ENCODE measurements at places on chromosomes 6 and 20.

- no peak for DNase-seq
Measured at GRCh38 chr6:44133003-44133931, 5.9 kb downstream of the TMEM63B start.

GRCh38 chr20:53778041-53778516, 184.4 kb upstream of the ZNF217 start:
- no peak for DNase-seq

DNA sequence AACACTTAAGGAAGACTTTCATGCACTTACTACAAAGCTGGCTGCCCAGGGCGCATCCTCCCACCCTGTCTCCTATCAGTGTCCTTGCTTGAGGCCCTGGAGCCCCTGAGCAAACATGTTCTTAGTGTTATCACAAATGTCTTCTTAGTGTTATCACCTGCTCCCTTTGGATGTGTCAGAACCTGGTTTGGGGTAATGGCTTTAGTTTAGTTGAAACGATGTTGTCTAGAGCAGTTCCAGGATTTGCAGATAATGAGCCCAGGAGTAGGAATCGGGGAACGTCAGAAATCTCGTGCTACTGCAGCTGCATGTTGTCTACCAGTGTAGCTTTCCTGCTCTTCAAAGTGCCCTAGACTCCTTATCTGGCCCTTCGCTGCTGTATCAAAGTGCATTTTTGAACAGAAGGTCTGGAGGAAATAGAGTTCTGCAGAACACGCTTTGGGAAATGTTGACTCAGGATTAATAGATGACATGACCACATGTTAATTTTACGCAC, 69.6 kb downstream of the PHACTR2 start:
- DNase-seq = no peak

GRCh38 chr6:109867970-109868358, 110.1 kb upstream of the GPR6 start:
- DNase-seq = no peak

DNA sequence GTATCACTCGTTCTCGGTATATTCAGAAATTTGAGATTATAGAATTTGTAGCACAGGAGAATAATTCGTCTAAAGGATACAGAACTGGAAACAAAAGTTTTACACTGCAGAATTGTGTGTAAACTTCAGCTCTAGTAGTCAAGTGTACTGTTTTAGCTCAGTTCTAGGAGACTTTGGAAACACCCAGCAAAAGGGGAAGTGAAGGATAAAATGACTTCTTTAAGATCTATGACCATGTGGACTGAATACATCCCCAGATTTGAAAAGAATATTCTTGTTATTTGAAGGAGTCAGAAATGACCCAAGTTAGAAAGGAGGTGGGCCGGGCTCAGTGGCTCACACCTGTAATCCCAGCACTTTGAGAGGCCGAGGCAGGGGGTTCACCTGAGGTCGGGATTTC, 174.0 kb upstream of the FOXQ1 start:
- DNase-seq = no peak

DNA sequence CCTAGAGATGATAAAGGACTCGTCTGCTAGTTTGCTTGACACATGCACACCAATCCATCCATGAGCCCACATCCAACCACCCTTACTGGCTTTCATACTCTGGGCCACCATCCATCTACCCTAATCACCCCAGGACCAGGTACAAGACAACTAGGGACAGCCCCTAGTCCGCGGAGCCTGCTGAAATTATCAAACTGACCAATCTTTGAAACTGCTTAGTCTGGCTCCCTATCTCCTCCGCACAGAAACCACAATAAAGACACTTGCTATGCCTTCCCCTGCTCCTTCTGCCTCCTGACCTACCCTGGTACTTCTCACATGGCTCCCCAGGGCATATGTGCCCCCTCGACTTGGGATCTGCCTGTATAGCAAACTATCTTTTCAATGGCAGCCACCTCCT, 33.1 kb downstream of the PXDC1 start:
- no peak for DNase-seq

DNA sequence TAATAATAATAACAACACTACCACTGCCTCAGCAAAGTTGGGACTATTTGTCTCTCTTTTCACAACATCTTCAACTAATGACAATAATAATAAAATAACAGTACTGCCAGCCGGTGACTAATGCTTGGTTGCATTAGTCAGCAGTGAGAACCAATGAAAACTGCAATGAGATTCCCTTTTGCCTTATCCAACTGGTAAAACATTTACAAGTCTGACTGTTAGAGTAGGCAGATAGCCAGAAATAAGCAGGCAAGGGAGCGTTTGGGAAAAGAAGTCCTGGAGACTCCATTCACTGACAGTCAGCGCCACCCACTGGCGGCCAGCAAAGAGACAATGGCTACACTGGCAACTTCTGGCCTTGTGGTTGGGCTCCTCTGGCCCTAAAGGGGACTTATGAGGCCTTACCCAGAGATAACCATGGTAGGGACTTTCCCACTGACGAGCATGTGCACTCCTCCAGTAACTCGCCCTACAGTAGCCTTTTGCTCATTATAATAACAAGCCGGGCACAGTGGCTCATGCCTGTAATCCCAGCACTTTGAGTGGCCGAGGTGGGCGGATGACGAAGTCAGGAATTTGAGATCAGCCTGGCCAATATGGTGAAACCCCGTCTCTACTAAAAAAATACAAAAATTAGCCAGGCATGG, 3.4 kb upstream of the NSFL1C start:
- peak; percentile 29 for DNase-seq

DNA sequence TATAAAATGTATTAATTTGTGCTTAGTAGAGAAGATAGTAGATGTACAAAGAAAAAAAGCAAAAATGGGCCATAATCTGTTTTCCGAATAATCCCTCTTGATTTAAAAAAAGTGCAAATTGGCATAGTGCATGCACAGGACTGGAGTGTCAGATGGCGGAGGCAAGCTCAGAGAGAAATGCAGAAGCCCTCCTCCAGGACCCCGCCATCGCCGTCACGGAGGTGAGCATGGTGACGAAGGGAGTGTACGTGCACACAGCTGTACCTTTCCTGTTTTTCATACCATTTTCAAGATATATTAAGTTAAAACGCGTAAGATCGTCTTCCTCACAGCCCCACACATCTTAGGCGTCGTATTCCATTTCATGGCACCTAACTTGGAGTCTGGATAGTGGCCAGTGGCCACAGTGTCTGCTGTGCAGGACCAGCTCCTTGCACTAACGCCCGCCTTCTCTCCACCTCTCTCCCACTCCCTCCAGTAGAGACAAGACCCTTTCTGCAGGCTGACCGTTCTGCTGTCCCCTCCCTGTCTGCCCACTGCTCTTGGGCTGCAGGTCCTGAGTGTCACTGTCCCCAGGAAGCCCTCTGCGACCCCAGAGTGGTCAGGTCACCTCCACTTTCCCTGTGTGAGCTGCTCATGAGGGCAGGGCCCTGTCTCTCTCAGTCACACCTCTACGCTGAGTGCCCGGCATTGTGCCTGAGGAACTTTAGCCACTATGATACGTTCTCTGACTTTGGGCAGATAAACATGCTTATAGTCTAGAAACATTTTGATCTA, 9.8 kb downstream of the DUSP22 start:
- DNase-seq = no peak

DNA sequence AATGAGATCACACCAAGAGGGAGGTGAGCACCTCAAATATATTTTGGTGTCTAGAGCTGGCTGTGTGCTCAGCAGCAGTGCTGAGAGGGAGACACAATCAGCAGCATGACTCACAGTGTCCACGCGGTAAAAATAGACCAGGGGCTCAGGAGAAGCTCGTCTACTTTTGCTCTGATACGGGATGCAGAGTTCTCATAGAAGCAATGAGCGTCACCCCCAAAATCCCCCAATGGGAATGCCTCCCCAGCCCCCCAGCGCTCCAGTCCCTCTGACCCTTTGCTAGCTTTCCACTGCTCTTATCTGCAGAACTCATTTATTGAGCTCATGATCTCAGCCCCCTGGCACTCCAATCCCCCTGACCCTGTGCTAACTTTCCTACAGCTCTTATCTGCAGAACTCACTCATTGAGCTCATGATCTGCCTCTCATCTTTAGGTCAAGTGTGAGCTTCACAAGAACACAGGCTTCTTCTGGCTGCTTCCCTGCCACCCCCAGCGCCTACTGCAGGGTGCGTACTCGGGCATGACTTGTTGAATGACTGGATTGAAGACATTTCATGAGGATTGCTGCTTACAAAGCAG, 34.0 kb downstream of the SYNDIG1 start:
- no peak for DNase-seq

GRCh38 chr6:31079656-31080261, 32.6 kb downstream of the C6orf15 start:
- peak; percentile 35 for DNase-seq

DNA sequence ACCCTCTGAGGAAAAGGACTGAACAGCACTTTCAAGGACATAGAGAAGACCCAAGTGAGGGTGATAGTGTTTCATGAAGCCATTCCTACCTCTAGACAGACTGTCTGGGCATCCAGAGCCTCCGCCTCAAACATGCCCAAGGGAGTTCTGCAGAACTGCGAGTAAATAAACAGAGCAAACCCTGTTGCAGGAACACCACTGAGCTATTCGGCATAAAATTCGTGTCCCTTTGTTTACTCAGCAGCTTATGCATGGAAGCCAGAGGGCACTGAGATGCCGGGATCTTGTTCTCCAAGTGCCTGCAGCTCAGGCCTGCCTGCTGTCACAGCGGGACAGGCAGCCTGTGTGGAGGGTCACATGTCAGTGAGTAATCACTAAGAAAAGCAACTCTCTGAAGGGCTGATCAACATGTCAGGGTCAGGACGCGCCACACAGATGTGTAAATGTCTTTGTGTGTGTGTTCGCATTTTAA, 164.9 kb upstream of the HEY2 start:
- DNase-seq = no peak

DNA sequence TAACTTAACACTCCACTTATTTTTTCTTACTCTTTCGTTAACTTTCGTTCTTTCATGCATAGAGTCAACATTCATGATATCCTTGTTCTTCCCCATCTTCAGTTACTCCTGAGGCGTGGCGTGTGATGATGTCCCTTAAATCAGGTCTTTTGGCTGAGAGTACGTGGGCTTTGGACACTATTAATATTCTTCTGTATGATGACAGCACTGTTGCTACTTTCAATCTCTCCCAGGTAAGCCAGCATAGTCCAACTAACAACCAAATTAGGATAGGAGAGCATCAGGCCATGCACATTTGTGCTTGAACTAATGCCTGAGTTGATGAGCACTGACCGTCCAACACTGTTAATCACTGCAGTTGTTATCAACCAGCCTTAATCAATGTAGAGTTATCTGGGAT, 119.6 kb downstream of the TMEM242 start:
- no peak for DNase-seq

GRCh38 chr6:105831311-105832097, 254.6 kb upstream of the PRDM1 start:
- no peak for DNase-seq

- DNase-seq = no peak
Measured at GRCh38 chr20:52684905-52685304, 287.3 kb upstream of the TSHZ2 start.

- DNase-seq = no peak
Measured at GRCh38 chr6:17709476-17709875, 2.8 kb upstream of the NUP153 start.

DNA sequence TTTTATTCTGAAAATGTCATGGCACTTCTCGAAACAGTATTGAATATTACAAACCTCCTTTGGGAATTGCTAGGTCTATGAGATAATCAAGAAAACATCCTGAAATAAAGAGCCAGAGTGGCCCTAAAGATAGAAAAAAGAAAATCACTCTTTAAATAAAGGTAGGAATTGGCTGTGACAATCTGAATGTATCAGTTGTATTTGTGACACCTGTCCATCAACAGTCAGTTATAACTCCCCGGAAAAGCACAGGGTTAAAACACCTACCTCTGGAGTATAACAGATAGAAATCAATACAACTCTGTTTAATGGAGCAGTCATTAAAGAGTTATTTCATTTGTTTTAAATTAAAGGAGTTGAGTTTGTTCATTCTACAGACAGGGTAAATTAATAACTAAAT, 21.2 kb downstream of the RNF24 start:
- DNase-seq = no peak

DNA sequence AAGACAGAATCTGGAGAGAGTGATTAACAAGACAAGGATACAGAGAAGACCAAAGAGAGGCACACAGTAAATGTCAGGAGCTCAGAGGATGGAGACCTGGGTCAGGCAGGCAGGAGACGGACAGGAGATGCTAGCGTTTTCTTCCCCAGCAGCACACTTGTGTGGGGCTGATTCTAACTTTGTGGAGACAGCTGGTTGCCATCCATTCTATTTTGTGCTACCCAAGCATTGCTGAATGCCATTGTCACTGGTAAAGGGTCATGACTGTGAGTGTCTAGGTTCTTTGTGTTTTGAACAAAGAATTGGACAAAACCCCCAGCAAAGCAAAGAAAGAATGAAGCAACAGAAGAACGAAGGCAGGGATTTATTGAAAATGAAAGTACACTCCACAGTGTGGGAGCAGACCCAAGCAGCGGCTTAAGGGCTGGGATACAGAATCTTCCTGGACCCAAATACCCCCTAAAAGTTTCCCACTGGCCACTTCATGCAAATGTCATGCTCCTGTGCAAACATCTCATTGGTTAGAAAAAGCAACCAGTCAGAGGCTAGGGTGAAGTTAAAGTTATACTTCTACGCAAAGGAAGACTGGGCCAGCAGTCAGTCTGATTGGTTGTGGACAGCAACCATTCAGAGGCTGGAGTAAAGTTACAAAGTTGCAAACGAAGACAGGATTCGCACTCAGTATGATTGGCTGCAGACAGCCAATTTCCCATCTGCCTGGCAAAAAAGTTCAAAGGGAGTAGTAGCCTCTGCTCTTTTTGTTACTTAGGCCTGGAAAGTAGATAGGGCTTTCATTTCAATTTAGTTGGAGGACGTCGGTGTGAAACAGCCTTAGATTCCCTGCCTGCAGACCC, 17.5 kb downstream of the PTK7 start:
- no peak for DNase-seq

DNA sequence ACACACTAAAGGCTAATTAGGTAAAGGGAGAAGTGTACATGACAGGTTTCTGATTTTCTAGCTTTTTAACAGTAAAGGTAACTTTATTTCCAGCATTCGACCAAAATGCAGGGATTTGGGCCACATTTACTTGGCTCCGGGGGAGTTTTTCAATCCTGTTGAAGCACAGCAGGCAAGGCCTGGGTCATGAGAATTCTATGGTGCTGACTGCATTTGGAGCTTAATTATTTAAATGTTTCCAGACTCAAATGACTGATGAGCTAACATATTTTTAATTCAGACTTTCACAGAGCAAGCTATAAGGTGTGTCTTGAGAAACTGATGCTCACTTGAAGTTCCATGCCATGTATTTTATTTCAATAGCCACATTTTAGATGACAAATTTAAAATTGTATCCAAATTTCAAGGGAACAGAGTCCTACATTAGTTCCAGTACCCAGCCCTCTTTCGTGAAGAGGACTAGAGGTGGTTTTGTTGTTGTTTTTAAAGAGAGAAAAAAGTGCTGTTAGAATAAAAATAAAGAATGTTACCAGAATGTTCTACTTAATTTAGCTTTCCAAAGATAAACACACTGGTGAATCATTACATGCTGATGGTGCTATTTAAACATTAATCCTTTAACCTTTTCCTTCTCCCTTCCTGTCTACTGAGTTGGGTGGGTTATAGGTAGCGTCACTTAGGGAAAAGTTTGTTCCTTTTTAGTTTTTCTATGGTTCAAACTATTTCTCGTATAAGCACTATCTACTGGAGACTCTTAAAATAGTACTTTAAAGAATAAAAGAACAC, 82.3 kb upstream of the PHACTR2 start:
- no peak for DNase-seq

Data from GM12892 (cell line).